Natural killer cell (primary cell): ENCODE measurements at places on chromosomes 7 and 10. TPM values are rescaled to one million over a fixed set of nuclear protein-coding genes. Genes with fewer than 3 reads are reported as not detected.

DNA sequence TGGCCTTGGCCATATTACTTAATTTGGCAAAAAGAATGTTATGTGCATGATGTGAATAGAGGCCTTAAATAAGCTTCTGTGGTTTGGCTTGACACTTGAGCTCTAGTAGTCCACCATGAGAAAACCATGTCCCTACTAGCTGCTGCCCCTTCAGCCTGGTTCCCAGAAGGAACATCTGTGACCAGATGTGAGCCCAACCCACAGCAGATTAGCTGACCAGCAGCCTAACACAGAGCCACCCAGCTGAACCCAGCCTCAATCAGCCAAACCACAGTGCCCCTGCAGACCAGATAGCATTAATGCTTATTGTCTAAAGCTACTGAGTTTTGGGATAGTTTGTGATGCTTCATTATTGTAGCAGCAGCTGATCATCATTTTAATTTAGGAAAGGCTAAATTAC lies 16.6 kb downstream of the JAZF1 start:
- H3K36me3 ChIP-seq = peaks cover 4% of the 10 kb centered on the region
- no peak overlapping the region for H3K4me3 ChIP-seq
- no peaks in the 10 kb centered on the region for H3K27me3 ChIP-seq

DNA sequence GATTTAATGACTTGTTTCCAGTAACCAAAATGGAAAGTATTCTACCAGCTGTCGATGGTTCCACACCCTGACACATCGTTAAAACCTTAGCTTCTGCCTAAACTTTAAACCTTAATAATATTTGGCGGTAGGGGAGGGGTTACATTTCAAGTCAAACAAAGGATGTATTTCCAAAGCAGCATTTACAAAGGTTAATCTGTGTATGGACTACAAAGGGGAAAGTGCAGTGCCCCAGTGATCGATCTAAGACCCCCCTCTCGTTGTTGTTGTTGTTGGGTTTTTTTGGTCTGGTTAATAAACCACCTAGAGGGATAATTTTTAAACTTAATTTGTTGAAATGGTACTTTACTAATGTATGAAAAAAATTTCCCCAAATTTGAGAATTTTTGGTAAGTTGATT lies 1.1 kb upstream of the STEAP2 start:
- H3K4me3 ChIP-seq = no peak overlapping the region
- H3K36me3 ChIP-seq = no peaks in the 10 kb centered on the region
- H3K27me3 ChIP-seq = peaks cover 15% of the 10 kb centered on the region
- no peak for DNase-seq

DNA sequence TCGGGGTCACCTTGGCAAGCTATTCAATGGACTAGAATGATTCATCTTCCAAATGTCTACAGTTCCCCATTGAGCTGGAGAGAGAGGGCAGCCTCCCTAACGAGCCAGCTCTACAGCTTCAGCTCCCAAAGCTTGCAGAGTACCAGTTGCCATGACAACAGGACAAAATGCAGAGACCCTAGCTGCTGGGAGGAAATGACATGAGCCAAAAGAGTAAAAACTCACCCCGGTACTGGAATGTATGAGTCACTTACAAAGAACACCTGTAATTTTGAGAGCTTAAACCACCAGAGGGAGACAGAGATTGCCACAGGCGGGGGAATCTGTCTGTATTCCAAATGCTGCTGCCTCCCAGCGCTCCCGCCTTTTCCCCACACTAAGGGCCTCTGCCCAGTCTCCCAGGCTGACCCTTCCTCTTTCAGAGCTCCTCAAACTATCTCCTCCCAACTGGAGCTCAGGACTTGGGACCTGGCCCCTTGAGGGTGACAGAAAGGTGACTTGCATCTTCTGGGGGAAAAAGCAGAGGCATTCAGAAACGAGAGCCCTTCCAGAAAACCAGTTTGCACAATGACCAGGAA lies 95.5 kb downstream of the CUL2 start:
- no peak overlapping the region for H3K4me3 ChIP-seq
- no peaks in the 10 kb centered on the region for H3K36me3 ChIP-seq
- no peak overlapping the region for H3K27ac ChIP-seq
- H3K4me1 ChIP-seq = no peaks in the 10 kb centered on the region
- no peaks in the 10 kb centered on the region for H3K27me3 ChIP-seq
- peak; percentile 62 for DNase-seq

GRCh38 chr7:150435390-150436073 lies 14.9 kb upstream of the GIMAP8 start:
- H3K4me1 ChIP-seq = peaks cover 42% of the 10 kb centered on the region
- no peaks in the 10 kb centered on the region for H3K36me3 ChIP-seq
- DNase-seq = no peak

- H3K4me3 ChIP-seq = no peak overlapping the region
- DNase-seq = no peak
- H3K27ac ChIP-seq = no peak overlapping the region
- no peaks in the 10 kb centered on the region for H3K27me3 ChIP-seq
- H3K36me3 ChIP-seq = no peaks in the 10 kb centered on the region
These were observed 7.3 kb upstream of the PPP1R17 start for GRCh38 chr7:31679574-31680305.

DNA sequence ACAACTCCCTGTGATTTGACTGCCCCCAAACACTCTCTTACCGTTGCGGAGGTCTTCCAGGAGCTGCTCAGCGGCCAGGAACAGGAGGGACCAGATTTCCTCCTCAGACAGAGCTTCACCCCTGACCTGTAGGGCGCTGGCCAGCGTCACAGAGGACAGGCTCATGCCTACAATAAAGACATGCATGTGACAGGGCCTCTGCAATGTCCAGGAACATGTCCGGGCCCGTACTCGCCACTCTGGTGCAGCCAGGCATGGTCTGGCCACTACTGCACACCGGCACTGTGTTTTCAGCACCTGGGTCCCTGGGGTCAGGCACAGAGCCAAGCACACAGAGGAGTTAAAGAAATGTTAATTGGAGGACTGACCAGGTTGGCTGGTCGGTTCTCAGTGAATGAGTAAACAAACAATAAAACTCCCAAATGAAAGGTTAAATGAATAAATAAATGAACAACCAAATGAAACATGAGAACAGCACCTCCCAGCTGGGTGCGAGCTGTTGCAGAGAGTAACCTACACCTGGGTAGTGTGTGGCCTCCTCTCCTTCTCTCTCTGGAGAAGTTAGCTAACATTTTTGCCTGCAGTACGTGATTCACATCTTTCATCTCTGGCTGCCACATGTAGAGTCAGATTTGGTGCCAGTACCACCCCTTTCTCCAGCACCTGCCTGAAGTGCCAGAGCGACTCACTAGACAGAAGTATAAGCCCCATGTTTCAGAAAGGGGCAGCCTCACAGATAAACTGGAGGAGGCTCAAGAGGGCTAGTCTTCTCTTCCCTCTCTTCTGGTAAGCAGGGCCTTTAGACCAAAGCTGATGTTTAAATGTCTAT lies 22.8 kb downstream of the FRMPD2 start:
- DNase-seq = no peak
- H3K27me3 ChIP-seq = no peaks in the 10 kb centered on the region
- H3K27ac ChIP-seq = no peak overlapping the region
- no peak overlapping the region for H3K4me3 ChIP-seq

DNA sequence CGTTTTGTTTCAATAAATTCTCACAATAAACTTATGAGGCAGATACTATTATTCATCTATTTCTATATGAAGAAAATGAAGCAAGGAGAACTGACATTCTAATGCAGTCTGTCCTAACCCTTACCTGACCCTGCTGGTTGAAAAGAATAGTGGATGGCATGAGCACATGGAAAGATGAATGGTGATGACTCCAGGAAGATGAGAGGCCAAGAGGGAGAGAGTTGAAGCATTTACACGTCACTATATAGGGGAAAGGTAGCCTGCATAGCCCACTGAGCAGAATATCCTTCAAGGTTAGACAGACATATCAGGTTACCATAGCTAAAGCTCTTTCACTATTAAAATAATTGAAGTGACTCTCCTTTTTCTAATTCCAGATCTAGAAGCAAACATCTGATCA lies 163.9 kb upstream of the CDK1 start:
- H3K27ac ChIP-seq = no peak overlapping the region
- H3K4me1 ChIP-seq = no peaks in the 10 kb centered on the region
- no peaks in the 10 kb centered on the region for H3K27me3 ChIP-seq
- no peaks in the 10 kb centered on the region for H3K36me3 ChIP-seq
- H3K4me3 ChIP-seq = no peak overlapping the region

DNA sequence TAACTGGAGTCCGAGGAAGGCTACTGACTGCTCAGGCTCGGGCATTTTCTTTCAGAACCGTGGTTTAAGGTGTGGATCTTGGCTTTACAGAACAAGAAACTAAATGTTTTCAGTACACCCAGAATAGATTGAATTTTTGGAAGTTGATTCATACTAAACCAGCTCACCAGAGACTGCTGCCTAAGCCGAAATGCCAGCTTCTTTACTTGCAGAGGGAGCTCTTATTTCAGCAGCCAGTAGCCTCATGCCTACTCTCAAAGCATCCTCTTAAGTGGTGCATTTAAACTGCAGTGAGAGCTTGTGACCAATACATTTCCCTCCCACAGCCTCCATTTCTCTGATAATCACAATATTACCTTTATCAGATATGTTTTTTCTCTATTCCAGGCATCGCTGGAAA lies 615.1 kb downstream of the SUGCT start:
- no peak for DNase-seq
- H3K27me3 ChIP-seq = no peaks in the 10 kb centered on the region
- no peak overlapping the region for H3K4me3 ChIP-seq
- H3K4me1 ChIP-seq = no peaks in the 10 kb centered on the region

MBL2 gene
- not detected for total RNA-seq

- H3K4me1 ChIP-seq = peaks cover 38% of the 10 kb centered on the region
- H3K27me3 ChIP-seq = peaks cover 4% of the 10 kb centered on the region
- DNase-seq = peak; percentile 63
- H3K27ac ChIP-seq = peak overlapping the region; percentile 83
- peak overlapping the region; percentile 10 for H3K4me3 ChIP-seq
These were observed 37.8 kb upstream of the PSAP start for GRCh38 chr10:71888623-71889387.

- no peaks in the 10 kb centered on the region for H3K36me3 ChIP-seq
- no peak overlapping the region for H3K27ac ChIP-seq
- H3K27me3 ChIP-seq = no peaks in the 10 kb centered on the region
- no peaks in the 10 kb centered on the region for H3K4me1 ChIP-seq
- no peak for DNase-seq
These were observed 73.3 kb upstream of the COL13A1 start for GRCh38 chr10:69728335-69728870.

ANXA8L1 gene
- total RNA-seq = not detected

SYT15B gene
- total RNA-seq = 0.09 TPM

DNA sequence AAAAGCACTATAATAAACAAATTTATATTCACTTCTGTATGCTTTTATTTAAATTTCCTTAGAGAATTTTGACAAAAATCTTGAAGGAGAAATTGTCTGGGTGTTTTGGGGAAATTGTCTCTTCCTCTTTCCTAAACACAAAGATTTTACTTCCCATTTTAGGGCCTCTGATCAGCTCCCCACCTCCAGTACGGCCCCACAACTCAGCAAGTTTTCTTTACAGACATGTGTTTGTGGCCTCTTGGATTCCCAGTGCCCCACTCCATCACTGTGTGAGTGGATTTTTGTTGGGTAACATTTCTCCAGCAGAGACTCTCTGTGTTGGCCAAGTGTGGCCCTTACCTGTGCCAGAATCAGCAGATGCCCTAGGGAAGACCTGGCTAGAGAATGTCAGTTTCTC lies 182.8 kb upstream of the CDC14C start:
- H3K4me1 ChIP-seq = no peaks in the 10 kb centered on the region
- H3K27ac ChIP-seq = no peak overlapping the region
- DNase-seq = no peak
- no peak overlapping the region for H3K4me3 ChIP-seq

GRCh38 chr10:76047521-76047920 lies 616.1 kb downstream of the LRMDA start:
- no peak overlapping the region for H3K27ac ChIP-seq
- no peak for DNase-seq
- no peaks in the 10 kb centered on the region for H3K4me1 ChIP-seq
- H3K36me3 ChIP-seq = no peaks in the 10 kb centered on the region

USP54 gene
- total RNA-seq = 10.2 TPM

- no peaks in the 10 kb centered on the region for H3K27me3 ChIP-seq
- peaks cover 8% of the 10 kb centered on the region for H3K4me1 ChIP-seq
- peak; percentile 63 for DNase-seq
- H3K27ac ChIP-seq = peak overlapping the region; percentile 58
- H3K4me3 ChIP-seq = no peak overlapping the region
- no peaks in the 10 kb centered on the region for H3K36me3 ChIP-seq
These were observed 84.1 kb downstream of the PTPRE start for GRCh38 chr10:127990846-127991542.

GRCh38 chr10:106557951-106558733 lies 606.4 kb downstream of the SORCS1 start:
- H3K4me3 ChIP-seq = no peak overlapping the region
- no peaks in the 10 kb centered on the region for H3K27me3 ChIP-seq
- no peaks in the 10 kb centered on the region for H3K4me1 ChIP-seq
- no peak overlapping the region for H3K27ac ChIP-seq

CACNA2D1 gene
- not detected for total RNA-seq

FGFR2 gene
- 5.6 TPM for total RNA-seq

GRCh38 chr7:2896131-2896530 lies 52.0 kb upstream of the GNA12 start:
- peaks cover under 1% of the 10 kb centered on the region for H3K36me3 ChIP-seq
- H3K27ac ChIP-seq = no peak overlapping the region
- H3K4me3 ChIP-seq = no peak overlapping the region
- peaks cover 33% of the 10 kb centered on the region for H3K4me1 ChIP-seq
- DNase-seq = no peak
- H3K27me3 ChIP-seq = no peaks in the 10 kb centered on the region

GRCh38 chr7:135512135-135512887 lies 2.4 kb upstream of the CNOT4 start:
- no peaks in the 10 kb centered on the region for H3K27me3 ChIP-seq
- peaks cover 2% of the 10 kb centered on the region for H3K36me3 ChIP-seq
- H3K27ac ChIP-seq = no peak overlapping the region
- peak; percentile 77 for DNase-seq

COX19 gene
- 33.6 TPM for total RNA-seq

GRCh38 chr10:926075-926698 lies 5.3 kb downstream of the LARP4B start:
- peaks cover 29% of the 10 kb centered on the region for H3K4me1 ChIP-seq
- H3K27me3 ChIP-seq = no peaks in the 10 kb centered on the region
- H3K27ac ChIP-seq = no peak overlapping the region

- H3K27me3 ChIP-seq = no peaks in the 10 kb centered on the region
- no peaks in the 10 kb centered on the region for H3K36me3 ChIP-seq
- peaks cover 26% of the 10 kb centered on the region for H3K4me1 ChIP-seq
- peak overlapping the region; percentile 91 for H3K4me3 ChIP-seq
These were observed 877 bp upstream of the NOD1 start for GRCh38 chr7:30479202-30480120.

DNA sequence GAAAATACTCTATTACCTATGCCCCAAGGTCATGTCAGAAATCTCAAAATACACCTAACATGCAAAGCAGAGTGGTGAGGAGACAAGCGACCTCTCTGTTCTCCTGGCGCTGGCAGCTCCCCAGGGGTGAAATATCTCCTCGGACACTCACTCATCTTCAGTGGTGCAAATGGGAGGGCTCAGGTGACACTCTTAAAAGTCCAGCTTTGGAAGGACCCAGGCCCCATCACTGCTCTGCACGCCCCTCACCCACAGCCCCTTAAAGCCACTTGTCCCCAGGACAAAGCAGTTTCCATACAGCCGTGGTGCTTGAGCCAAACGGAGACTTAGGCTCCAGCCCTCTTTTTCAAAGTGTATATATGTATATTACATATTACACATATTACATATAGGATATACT lies 12.4 kb downstream of the PRKAG2 start:
- no peak for DNase-seq
- no peak overlapping the region for H3K4me3 ChIP-seq
- H3K4me1 ChIP-seq = no peaks in the 10 kb centered on the region
- H3K27me3 ChIP-seq = no peaks in the 10 kb centered on the region
- H3K36me3 ChIP-seq = no peaks in the 10 kb centered on the region
- H3K27ac ChIP-seq = no peak overlapping the region

NEUROD6 gene
- not detected for total RNA-seq
